ENCODE measurements at places on chromosomes 6 and 20.

GRCh38 chr20:34949120-34949519, 6.5 kb downstream of the GSS start:
- DNase-seq: no peak

DNA sequence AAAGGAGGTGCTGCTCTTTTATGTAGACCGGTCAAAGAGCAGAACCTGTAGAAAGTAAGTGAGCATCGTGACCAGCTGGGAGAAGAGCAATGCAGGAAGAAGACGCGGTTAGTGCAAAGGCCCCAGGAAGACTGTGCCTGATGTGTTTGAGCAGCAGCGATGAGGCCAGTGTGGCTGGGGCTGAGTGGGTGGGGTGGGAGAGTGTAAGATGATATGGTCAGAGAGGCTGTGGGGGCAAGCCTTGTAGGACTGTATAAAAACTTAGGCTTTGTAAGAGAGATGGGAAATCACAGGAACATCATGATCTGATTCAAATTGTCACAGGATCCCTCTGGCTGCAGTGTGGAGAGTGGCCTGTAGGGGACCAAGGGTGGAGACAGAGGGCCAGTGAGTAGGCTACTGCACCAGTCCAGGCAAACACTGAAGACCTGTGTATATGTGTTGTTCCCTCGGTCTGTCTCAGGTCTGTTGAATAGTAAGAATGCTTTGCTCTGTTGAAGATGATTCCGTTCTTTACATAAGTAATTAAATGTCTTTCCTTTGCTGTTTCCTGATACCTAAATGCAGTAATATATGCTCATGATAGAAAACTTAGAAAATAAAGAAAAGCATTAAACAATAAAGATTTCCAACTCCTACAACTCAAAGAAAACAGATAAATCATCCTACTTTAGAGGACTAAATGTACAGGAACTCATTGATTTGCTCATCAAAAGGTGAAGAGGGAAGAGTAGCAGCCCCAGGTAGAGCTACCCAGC, 23.6 kb upstream of the WFDC2 start:
- no peak for DNase-seq

DNA sequence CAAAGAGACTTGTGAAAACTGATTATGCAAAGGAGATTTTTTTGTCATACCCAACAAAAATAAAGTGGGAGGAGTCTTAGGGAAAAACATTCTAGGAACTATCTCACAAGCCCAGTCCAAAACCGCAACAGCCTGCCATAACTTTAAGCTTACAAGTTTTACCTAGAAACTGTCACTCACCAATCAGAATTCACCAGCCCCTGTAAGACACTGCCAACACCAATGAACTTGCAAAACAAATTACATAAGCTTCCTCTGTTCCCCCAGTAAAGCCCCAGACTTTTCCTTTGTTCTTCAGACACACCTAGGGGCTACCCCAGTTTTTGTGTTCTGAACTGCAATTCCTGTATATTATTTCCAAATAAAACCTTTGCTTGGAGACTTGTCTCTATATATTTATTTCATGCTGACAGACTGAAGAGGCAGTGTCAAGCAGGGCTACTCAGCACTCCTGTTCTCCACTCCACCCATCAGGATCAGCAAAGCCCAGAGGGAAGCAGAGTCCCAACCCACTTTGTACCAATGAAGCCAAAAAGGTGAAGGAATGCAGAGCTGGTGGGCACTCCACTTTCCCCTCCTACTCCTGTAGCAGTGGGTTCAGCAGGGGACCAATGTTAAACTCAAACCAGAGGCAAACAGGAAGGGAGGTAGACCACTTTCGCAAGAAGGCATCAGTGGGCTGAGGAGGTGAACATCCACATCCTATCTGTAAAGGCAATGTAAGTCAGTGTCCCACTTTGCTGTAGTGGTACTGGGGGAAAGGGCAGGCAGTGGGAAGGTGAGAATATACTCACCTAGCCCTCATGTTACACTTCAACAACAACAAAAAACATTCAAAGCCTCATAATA, 142.5 kb upstream of the RUNX2 start:
- DNase-seq: no peak

DNA sequence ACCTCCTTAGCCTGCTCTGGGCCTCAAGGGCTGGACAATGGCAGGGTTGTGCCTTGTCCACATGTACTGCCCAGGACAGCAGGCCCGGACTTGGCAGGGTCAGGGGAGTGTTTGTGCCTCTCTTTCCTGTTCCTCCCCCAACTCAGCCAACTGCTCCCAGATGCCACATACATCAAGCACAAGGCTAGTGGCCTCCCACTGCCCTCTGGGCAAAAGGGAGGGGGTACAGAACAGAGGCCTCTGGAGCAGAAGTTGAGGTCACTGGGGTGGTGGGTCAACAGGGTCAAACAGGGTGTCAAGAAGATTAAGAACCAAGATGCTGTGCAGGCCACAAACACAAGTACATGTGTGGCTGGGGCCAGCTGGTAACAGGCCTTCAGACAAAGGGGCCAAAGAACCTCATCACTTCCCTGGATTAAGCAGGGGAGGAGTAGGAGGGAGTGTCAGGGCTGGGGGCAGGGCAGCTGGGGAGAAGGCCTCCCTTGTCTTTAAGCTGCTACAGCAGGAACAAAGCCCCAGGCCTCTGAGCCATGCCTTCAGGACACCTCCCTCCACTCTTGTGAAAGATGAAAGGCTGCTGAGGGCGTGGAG, 36.0 kb downstream of the KCNK5 start:
- no peak for DNase-seq

GRCh38 chr6:134004714-134005113, 47.7 kb downstream of the SLC2A12 start:
- DNase-seq: no peak

- DNase-seq: no peak
These were observed 2.8 kb upstream of the RNF8 start for GRCh38 chr6:37351027-37351426.

DNA sequence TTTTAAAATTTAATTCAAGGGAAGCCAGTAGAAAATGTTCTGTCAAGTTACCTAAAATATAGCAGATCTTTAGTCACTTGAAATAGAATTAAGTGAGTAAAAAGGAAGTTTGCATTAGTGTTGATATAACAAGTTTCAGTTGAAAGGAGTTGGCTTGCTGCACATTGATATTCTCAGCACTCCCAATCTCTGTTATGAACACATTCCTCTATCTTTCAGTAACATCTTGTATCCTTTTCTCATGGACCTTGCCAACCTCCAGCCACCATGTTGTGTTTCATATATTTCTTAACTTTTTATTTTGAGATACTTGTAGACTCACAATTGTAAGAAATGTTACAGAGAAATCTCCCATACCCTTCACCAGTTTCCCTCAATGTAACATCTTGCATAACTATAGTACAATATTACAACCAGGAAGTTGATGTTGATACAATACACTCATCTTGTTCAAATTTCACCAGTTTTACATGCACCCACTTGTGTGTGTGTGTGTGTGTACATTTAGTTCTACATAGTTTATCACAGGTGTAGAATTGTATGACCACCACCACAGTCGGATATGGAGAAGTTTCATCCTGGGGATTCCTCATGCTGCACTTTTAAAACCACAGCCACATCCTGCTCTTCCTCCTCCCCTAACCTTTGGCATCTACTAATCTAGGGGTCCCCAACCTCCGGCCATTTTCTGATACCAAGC, 20.2 kb upstream of the PAQR8 start:
- DNase-seq: no peak

DNA sequence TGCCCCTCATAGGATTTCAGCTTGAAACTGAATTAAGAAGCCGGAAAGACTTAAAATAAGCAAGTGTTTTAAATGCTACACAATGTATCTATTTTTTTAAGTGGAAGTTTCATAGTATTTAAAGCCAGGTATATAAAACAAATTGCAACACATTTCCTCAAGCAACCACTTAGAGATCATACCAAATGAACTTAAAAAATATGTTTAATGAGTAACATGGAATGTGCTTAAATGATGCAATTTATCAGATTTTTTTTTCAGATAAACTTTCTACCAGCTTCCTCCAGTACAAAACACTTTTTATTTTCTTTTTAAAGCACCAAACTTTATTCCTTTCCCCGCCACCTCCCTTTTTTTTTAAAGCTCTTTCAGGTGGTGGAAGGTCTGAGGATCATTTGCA, 534.3 kb downstream of the BMP2 start:
- no peak for DNase-seq

DNA sequence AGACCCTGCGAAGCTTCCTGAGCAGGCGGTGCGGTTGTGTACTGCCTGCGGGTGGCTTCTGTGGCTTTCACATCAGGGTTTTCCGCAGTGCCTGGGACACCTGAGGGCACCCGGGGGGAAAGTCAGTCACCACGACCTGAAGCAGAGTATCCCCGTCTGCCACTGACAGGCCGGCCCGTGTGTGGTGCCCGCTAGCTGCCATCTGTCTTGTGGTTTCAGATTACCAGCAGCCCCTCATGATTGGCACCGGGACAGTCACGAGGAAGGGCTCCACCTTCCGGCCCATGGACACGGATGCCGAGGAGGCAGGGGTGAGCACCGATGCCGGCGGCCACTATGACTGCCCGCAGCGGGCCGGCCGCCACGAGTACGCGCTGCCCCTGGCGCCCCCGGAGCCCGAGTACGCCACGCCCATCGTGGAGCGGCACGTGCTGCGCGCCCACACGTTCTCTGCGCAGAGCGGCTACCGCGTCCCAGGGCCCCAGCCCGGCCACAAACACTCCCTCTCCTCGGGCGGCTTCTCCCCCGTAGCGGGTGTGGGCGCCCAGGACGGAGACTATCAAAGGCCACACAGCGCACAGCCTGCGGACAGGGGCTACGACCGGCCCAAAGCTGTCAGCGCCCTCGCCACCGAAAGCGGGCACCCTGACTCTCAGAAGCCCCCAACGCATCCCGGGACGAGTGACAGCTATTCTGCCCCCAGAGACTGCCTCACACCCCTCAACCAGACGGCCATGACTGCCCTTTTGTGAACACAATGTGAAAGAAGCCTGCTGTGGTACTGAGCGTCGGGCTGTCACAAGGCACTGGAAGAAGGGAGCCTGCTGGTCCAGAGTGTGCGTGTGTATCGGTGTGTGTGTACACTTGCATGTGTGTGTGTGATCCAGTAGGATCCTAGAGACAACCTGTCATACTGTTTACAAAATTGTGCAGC, 54.4 kb downstream of the GOPC start:
- DNase-seq: peak; percentile 31

- no peak for DNase-seq
These were observed 625.7 kb downstream of the TFAP2A start for GRCh38 chr6:9789201-9789600.

DNA sequence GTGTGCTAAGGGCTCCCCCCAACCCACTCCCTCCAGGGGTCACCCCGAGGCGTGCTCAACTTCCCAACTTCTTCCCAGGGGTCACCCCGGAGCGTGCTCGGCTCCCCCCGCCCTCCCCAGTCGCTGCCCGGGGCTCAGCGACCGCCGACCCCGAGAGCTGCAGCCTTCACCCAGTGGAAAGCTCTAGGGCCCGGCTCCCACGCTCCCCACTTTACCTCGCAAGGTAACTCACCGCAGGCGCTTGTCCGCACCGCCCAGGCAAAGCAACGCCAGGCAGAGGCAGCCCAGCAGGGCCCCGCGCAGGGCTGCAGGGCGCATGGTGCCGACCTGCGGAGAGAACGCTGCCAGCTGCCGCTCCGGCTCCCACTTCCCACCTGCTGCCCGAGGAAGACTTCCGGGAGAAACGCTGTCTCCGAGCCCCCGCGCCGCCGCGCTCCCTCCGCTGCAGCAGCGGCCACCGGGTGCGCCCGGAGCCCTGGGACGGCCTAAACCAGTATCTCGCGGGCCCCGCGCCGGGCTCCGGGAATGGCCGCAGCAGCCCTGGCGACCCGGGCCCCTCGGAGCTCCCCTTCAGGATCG, 396 bp downstream of the RNASET2 start:
- no peak for DNase-seq

DNA sequence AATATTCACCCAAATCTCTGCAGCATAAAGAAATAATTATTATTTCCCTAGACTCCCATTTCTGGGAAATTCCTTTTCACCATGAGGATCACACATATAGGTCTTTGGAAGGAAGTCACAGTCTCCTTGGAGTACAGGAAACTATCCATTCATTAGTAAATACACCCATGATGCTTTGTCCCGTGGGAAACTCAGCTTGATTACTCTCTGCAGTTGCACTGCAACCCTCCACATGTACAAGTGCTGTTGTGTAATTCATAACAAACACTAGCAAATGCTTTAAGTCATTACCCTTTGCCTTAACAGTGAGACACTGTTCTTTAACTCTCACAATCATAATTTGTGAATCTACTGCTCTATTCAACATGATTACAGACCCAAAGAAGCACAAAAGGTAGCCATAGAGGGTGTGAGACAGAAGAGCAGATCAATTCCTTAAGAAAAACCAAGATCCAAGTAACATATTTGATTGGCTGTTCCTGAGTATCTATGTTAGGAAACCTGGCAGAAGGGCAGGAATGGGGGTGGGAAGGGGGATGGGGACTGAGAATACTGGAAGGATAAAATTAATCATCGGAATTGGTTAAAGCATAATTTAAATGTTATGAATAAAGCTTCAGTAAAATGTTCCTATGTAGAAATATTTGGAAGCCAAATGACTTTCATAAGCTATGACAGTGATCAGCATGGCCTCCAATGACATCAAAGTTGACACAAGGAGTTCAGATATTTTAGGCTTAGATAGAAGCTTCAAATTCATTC, 268.0 kb downstream of the HACE1 start:
- DNase-seq: no peak

GRCh38 chr20:24819331-24819965, 129.6 kb upstream of the CST7 start:
- no peak for DNase-seq

DNA sequence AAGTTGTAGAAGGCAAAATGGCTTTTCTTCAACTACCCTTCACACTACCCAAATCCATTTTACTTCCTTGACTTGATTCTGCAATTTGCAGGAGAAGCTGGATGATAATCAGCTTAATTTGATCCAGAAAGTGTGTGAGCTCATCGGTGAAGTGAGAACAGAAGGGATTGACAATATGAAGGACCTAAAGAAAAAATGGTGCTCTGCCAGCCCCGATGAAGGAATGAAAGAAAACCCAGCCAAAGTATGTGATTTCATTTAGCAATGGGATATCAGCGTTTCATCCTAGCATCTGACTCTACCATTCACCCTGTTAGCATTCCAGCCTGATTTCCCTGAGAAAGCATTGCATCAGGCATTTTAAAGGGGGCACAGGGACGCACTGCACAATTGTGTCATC, 41.5 kb downstream of the CD164 start:
- no peak for DNase-seq

DNA sequence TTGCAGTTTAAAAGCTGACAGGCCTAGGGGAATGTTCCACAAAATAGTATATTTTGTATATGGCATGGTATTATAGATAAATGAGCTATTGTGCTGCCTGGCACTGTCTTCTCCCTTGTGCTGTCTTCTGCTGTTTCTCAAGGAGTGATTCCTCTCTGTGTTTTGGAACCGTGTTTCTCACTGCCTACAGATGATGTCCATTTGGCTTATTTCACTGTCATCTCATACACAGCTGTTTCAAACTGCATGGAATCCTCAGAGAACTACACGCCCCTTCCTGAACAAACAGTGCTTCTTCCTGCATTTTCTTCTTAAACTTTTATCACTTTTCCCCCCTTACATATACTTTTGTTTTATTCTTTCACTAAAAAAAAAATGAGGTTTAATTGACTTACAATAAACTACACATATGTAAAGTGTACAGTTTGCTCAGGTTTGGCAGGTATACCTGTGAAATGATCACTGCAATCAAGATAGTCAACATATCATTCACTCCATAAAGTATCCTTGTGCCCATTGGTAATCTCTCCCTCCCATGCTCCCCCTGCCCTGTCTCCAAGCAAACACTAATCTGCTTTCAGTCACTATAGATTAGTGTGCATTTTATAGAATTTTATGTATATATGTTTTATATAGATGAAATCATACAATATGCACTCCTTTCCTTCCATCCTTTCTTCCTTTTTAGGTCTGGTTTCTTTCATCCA, 43.0 kb downstream of the CBFA2T2 start:
- no peak for DNase-seq

GRCh38 chr20:33431797-33432381, 11.7 kb downstream of the SNTA1 start:
- DNase-seq: no peak

Measured in T-helper 1 cell (primary cell).